ENCODE measurements at places on chromosomes 6 and 20.

DNA sequence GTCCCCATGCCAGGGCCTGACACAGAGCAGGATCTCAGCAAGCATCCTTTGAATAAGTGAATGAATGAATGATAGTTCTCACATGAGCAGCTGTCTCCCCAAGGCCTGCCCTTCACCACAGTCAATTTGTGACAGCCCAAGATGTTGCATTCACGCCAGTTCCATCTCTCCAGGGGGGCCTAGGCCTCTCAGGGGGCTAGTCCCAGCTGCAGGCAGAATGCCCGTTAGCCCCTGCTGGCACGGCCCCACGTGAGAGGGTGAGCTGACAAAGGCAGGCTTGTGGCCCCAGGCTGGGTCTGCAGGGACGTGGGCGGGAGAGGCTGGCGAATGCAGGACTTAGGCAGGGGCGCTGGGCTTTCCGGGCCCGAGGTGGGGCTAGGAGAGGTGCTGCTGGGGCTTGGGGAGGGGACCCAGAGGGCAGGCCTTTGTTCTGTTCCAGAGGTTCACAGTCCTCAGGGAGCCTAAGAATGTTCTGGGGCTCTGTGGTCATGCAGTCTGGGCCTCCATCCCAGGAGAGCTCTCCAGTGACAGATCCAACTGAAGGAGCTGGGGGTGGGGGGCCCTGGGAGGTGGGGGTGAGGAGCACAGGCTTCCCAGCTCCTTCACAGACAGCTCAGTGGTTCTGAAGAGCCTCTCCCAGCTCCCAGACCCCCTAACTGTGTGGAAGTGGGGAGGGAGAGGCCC is 30.5 kb upstream of the TLDC2 start:
- no peak for DNase-seq

GRCh38 chr6:101668496-101669030 is 275.1 kb downstream of the GRIK2 start:
- DNase-seq, result no peak

GRCh38 chr20:62291251-62292066 is 11.3 kb upstream of the ADRM1 start:
- DNase-seq, result no peak

- DNase-seq, result no peak
Observed at GRCh38 chr6:123182998-123183397, 187.0 kb downstream of the CLVS2 start.

DNA sequence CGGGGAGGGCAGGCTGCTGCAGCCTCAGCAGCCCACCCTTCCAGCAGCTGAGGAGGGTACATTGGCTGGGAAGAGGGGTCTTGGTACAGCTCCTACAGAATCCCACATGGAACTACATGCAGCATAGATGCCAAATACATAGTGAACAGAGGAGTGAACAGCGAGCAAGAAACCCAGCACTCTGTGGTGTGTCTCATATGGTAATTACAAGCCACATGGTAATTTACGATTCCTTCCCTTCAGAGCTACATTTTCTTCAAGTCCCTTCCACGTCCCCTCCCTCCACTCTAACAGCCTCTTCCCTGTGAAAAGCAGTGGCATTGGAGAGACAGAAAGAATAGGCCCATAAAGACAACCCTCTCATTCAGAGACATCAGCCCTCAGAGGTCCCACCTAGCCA is 167.7 kb downstream of the SYNDIG1 start:
- DNase-seq, result no peak

DNA sequence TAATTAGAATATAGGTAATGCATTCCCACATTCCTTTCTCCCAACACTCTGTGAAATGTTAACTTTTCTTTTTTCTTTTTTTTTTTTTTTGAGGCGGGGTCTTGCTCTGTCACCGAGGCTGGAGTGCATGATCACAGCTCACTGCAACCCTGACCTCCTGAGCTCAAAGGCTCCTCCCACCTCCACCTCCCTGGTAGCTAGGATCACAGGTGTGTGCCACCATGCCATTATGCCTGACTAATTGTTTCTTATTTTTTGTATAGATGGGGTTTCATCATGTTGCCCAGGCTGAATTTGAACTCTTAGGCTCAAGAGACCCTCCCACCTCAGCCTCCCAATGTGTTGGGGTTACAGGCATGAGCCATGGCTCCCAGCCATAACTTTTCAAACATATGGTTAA is 135.7 kb upstream of the SHLD1 start:
- DNase-seq, result no peak

GRCh38 chr20:44810391-44811149 is at the start of gene RIMS4:
TSS of gene RIMS4 (minus strand) at chr20:44810546. CDS start at chr20:44810271, 275 bp downstream.
- peak; percentile 18 for DNase-seq

GRCh38 chr20:63152322-63153253 is 63.3 kb downstream of the YTHDF1 start:
- no peak for DNase-seq

DNA sequence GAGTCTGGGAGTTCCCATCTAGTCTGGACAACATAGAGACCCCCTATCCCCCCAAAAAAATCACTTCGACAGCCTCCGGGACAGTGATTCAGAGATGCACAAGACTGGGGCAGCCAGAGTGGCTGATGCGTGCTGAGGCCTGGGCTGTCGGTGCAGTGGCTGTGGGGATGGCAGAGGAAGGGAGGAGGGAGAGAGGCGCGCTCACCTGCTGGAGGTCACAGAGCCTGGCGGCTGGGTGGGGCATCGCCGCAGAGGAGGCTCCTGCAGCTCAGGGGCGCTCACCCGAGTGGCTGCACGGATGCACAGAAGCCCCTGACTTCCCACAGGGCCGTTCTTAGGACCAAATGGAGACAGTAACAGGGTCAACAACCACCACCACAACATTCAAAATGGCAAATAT is 182.8 kb downstream of the SMOC2 start:
- no peak for DNase-seq

GRCh38 chr20:48267860-48268633 is 482.8 kb upstream of the SULF2 start:
- no peak for DNase-seq

DNA sequence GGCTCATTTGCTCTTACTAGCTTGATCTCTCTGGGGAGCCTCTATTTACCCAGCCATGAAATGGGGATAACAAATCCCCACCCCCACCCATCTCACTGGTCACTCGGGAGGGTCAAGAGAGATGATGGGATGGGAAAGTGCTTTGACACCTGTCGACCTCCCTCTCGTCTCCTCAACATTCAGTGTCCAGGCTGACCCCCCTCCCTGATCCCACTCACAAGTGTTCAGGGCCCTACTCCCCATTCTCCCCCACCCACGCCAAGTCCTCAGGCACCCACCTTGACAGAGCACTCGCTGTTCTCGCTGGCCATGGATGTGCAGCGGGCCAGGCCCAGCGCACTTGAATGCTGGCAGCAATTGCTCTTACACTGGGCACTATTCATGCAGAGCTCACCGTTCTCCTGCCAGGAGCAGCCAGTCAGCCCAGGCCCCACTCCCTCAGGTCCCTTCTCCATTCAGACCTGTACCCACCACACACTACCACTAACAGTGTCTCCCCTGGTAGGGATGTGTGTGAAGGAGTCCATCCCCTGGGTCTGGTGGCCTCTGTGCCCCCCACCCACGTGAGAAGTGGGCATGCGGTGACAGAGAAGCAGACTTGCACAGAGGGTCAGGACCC is 1.6 kb downstream of the CLPS start:
- DNase-seq, result no peak

DNA sequence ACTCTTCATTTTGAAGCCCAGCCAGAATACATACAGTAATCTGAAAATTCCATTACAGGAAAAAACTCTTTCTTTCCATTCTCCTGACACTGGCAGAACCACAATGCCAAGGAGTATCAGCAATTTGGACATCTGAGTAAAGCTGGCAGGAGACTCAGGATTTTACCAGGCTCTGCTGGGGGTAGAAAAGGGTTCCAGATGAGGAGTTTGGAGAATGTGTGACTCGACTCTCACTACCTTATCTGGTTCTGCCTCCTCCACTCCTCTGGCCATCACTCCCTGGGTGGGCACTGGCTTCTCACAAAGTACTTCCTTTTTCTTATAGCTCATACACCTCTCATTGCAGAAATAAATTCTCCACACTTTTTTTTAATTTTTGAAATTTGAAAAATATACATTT is 10.6 kb upstream of the WFDC8 start:
- peak; percentile 6 for DNase-seq

GRCh38 chr6:51788121-51788520 is 299.3 kb downstream of the PKHD1 start:
- DNase-seq, result no peak

DNA sequence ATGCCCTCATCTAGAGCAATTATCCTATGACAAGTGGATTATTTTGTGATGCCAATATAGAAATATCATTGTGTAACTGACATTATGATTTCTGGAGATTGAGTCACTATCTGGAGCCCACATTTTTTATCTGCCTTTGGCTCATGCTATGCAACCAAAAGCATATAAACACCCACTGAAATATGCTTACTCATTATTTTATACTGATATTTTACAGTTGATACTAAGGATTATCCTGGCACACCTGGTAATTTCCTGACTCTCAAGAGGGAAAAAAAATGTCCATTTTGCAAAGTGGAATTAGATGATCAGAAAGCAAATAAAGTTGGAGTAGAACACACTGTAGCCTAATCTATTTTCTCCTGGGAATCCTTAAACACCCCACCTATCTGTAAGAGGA is 154.5 kb downstream of the PKHD1 start:
- DNase-seq, result peak; percentile 1

GRCh38 chr20:10994991-10995700 is 321.3 kb upstream of the JAG1 start:
- DNase-seq, result no peak

DNA sequence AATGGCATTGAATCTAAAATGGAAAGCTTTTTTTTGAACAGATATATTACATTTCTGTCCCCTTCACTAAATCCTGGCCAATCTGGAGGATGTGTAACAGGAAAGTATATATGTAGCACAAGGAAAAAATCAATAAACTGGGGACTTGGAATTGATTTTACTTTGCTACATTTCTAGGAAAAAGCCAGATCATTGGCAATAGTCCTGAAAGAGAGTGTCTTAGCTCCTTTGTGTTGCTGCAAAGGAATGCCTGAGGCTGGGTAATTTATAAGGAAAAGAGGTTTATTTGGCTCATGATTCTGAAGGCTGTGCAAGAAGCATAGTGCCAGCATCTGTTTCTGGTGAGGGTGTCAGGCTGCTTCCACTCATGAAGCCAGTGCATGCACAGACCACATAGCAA is 574.9 kb downstream of the HTR1B start:
- no peak for DNase-seq

DNA sequence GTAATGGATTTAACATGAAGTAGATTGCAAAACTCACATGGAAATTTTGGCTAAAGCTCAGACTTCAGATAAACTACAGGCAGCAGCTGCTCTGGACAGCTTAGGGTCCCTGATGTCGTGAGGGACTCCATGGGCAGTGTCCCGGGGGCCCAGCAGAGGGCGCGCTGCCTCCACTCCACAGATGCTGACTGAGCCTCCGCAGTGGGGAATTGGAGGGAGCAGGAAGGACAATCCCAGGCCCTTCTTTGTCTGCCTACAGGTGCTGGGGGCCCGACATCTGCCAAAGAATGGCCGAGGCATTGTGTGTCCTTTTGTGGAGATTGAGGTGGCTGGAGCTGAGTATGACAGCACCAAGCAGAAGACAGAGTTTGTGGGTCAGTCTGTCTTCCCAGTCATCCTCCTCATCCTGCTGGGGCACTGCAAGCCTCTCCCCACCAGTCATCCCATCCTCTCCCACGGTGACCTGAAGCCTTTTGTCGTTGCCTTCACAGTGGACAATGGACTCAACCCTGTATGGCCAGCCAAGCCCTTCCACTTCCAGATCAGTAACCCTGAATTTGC is 35.9 kb downstream of the PLCG1 start:
- peak; percentile 77 for DNase-seq

- DNase-seq, result no peak
Observed at GRCh38 chr20:8834851-8835250, 234.0 kb upstream of the PLCB4 start.

- DNase-seq, result no peak
Observed at GRCh38 chr6:128370072-128370471, 150.3 kb downstream of the PTPRK start.

- peak; percentile 77 for DNase-seq
Observed at GRCh38 chr6:13404228-13404891, 76.0 kb upstream of the TBC1D7 start.

DNA sequence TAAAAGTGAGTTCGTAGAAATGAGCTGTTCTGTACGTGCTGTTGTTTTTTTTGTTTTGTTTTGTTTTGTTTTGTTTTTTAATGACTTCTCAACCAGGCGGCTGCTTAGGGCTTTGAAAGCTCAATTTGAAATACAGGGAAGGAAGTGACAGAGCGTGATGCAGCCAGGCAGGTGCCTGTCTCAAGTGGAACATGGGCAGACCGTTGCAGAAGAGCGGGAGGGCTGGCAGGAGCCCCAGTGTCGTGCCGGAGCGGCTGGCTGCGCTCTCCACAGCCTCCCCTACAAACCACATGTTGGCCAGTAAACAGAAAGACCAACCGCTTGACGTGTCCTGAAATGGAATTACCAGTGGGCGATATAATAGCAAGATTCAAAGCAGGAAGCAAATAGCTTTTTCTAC is 164.9 kb upstream of the RREB1 start:
- peak; percentile 96 for DNase-seq

DNA sequence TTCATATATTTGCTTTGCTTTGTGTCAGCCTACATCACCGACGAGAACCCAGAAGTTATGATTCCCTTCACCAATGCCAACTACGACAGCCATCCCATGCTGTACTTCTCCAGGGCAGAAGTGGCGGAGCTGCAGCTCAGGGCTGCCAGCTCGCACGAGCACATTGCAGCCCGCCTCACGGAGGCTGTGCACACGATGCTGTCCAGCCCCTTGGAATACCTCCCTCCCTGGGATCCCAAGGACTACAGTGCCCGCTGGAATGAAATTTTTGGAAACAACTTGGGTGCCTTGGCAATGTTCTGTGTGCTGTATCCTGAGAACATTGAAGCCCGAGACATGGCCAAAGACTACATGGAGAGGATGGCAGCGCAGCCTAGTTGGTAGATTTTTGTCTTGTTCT is 28.5 kb downstream of the DSE start:
- DNase-seq, result no peak

DNA sequence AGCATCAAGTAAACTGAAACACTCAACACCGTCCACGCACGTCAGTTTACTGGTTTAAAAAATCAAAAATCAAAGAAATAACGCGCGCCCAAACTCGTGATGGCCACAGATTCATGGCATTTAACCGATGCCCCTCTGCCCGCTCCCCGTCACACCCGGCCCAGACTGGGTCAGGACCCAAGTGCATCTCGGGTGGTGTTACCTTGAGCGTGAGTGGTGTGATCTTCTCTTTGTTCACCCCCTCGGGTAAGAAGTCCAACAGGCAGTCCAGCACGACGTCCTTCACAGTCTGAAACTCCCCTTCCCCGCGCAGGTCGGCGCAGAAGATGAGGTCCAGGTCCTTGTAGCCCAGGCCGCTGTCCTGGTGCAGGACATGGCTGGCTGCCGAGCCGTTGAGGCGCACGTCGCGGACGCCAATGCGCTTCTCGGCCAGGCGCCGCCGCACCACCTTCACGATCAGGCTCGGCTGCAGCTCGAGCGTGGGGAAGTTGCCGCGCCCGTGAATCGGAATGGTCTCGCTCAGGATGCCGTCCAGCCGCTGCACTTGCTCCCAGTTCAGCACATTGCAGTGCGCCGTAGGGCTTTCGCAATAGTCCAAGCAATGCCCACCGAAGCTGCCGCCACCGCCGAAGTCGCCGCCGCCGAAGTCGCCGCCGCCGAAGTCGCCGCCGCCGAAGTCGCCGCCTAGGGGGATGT is 945 bp downstream of the TENT5A start:
- DNase-seq, result peak; percentile 71

- DNase-seq, result peak; percentile 85
Observed at GRCh38 chr6:13290335-13290734, 38.0 kb downstream of the TBC1D7 start.

- DNase-seq, result no peak
Observed at GRCh38 chr6:5318617-5319272, 57.4 kb downstream of the FARS2 start.

GRCh38 chr20:47453167-47453782 is 48.4 kb upstream of the NCOA3 start:
- DNase-seq, result peak; percentile 45

- DNase-seq, result no peak
Observed at GRCh38 chr20:40197691-40198090, 491.3 kb downstream of the MAFB start.
